Calu3 (cell line): ENCODE measurements at places on chromosomes 11 and 22. TPM values are rescaled to one million over a fixed set of nuclear protein-coding genes. Genes with fewer than 3 reads are reported as not detected.

The PHOX2A gene
- not detected in 2 replicates for total RNA-seq

The H19 gene
- total RNA-seq: 0.38 and 1.9 TPM in 2 replicates

The SYT7 gene
- total RNA-seq: 4.4 and 6.3 TPM in 2 replicates

The WEE1 gene
- 50.7 and 53.6 TPM in 2 replicates for total RNA-seq

The CD6 gene
- 0.26 and 0.34 TPM in 2 replicates for total RNA-seq

DNA sequence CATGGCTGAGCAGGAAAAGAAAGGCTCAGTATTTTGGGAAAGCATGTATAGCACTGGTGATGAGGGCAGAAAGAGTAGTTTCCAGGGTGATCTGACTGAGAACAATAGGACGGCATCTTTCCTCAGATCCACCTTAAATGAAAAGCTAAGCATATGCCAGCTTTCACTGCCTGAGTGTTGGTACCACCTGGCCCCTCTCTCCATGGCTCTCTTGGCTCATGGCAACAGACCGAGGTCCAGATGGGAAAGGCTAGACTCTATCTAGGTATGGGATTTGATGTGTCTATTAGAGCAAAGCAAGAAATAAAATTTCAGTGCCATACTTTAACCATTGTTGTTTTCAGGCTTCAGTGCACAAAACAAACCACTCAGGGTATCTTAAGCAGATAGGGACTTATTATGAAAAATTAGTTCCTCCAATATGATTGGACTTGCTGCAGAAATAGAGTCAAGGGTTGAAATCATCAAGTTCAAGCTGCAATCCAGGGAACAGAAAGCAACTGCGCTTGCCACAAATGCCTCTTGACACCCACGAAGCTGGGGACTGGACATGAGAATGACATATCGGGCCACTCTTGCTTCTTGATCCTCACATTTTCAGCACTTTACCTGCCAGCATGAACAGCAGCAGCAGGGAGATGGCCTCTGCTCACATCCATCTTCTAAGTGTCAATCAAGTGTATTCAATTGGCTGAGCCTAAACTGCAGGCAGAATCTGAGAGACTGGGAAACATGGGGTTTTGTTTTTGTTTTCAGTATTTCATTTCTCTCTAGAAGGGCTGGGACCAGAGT, 64.0 kb upstream of the SNX19 start:
- no peak for DNase-seq

- no peak for DNase-seq
Observed at GRCh38 chr11:64296830-64297698, 3.1 kb upstream of the CATSPERZ start.

- no peak for DNase-seq
Observed at GRCh38 chr22:48276994-48277867, 1514.8 kb downstream of the TBC1D22A start.

DNA sequence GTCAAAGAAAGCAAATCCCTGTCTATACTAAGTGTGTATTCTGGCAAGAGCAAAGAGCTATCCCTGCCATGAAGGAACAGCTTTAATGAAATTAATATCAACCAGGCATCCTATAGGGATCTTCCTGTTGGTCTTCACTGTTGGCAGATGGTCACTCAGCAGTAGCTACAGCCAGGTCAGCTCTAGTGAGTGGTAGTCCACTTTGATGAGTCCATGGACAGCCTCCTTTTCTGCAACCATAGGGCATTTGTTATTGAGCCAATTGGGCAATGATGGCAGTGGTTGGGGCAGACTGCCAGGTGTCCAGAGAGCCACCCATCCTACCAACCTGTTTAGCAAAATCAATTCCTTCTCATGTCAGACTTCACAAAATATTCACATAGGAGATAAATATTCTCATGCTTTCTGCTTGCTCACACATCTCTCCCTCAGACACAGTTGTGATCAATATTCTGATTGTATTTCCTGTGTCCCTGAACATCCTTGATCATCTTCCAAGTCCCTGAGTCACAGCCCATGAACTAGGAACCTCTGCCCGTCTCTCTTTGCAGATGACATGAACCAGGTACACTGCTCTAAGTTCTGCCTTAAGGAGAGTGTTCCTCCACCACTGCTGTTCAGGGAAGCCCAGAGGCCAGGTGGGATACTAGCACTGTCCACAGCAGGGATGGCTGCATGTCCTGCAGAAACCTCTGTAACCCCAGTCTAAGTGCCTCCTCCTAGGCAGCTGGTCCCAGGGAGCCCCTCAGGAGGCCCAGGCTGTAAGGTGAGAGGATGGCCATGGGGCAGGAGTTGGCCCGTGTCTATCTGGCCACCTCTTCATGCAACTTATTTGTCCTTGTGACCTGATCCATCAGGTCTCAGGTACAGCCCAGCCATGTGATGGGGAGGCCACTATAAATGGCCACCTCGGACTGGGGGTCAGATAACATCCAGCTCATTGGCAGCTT, 74.2 kb upstream of the IGLL5 start:
- no peak for DNase-seq

- DNase-seq: peak; percentile 89
Observed at GRCh38 chr11:76577226-76577920, 93.2 kb downstream of the LRRC32 start.

- DNase-seq: no peak
Observed at GRCh38 chr11:64921384-64921783, 3.1 kb upstream of the PPP2R5B start.

GRCh38 chr22:17258015-17258787, 39.0 kb upstream of the ADA2 start:
- peak; percentile 9 for DNase-seq

DNA sequence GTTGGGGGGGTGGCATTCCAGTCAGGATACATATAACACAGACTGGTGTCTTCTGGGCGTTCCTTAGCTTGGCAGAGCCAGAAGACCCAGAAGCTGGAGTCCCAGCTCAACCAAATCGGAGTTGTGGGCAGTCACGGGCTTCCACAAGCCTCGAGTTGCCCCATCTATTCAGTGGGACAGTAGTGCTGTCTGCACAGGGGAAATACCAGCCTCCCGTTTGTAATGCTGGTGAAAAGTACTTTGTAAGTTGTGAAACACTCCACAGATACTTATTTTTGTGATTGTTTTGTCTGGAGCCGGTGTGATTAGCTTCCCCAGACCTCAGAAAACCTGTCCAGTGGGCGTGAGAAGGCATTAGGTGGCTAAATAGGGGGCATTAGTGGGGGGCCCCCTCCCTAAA, 13.6 kb downstream of the DGKZ start:
- no peak for DNase-seq

DNA sequence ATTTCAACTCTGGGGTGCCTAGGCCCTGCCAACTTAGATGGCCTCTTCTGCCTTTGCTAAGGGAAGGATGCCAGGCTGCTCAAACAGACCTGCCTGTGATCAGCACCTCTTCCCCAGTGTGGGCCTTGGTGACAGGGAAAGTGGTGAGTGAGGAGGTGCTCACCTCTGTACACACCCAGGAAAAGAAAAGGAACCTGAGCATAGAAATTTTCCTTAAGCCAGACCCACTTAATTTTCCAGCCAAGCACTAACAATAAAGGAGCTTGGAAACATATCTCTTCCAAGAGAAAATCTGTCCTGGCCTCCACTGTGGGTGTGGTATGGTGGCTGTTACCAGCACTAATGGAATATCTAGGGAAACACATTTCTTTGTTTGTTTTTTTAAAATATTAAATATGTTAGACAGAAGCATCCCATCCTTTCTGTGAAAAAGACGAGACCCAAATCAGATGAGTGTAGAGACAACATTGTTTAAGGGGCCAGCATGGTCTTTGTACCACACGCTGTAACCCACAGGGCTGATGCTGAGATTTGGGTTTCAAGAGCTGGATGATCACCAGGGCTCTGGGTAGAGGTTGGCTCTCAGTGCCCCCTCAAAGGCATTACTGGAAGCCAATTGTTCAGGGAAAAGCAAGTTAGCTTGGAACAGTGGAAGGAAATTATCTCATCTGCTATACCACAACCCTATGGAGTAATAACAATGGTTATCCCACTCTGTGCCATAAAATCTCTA, 472.2 kb downstream of the INSC start:
- no peak for DNase-seq

- no peak for DNase-seq
Observed at GRCh38 chr22:46730568-46731245, 7.3 kb downstream of the CERK start.

DNA sequence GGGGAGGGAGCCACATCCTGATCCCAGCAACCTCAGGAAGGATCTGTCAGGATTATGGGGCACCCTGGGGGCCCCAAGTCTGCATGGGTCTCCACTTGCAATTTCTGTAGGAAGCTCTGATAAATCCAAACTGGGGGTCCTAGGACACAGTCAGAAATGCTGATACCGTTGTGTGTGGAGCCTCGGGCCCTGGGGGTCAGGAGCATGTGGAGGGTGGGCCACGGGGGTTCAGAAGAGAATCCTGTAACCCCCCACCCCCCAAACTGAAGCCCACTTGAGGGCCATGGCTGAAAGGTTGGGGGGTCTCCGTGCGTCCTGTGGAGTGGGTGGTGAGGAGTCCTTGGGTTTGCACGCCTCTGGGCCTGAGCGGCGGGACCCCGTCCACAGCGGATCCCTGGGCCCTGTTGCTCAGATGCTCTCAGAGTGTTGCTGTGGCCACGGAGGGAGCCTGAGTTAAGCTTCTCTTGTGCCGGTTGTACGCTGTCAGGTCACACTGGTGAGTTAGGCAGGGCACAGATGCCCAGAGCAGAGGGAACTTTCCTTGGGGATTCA, 72.2 kb downstream of the LRP5 start:
- no peak for DNase-seq

GRCh38 chr22:36755316-36755715, 20.6 kb downstream of the IFT27 start:
- DNase-seq: no peak

GRCh38 chr22:40364431-40364830, 6.0 kb upstream of the SGSM3 start:
- no peak for DNase-seq

DNA sequence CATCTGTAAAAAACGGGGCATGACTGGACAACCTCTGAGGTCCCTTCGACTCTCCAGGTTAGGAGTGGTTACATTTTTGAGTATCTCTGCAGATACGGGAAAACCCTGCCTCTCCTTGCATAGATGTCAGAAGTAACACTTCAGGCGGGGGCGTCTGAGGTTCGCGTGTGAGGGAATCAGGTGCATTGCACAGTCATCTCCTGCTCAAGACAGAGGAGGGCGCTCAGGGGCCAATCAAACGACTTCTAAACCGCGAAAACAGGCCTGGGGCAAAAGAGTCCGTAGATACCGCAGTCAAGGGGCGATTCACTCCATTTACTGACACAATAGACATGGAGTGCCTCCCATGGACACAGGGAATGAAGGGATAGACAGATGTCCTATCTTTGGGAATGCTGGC, 31.7 kb downstream of the KIRREL3 start:
- DNase-seq: no peak

DNA sequence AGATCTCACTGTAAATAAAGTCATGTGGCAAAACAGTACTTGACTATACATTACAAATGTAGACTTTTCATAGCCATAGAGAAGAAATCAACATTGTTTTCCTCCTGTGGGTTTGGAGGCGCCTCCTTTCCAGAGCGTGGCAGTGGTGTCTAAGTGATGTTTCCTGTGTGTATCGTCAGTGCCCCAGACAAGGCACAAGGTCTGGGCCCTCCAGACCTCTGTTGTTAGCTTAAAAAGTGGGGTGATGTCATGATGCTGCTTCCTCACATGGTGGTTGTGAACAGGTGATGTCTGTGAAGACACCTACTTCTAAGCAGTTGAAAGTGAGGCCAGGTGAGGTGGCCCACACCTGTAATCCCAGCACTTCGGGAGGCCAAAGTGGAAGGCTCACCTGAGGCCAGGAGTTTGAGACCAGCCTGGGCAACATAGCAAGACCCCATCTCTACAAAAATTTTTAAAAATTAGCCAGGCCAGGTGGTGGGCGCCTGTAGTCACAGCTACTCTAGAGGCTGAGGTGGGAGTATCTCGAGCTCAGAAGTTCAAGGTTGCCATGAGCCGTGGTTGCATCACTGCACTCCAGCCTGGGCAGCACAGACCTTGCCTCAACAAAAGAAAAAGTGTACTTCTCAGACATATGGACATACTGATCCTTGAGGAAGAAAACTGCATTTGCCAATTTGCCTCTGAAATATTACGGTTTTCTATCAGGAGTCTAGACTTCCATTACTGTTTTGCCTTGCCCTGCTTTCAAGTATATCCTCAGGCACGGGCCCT, 15.7 kb downstream of the NUP50 start:
- DNase-seq: no peak

DNA sequence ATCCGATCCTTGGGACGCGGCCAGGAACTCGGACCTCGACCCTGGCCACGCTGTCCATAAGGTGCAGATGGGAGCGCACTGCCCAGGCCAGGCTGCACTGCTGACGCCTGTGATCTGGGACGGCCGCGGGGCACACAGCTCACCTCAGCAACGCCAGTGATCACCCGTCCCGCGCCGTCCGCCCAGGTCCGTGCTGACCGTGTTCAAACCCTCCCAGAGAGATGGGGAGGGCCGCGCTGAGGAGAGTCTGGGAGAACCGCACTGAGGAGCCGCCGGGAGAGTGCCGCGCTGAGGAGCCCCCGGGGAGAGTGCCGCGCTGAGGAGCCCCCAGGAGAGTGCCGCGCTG, 636 bp downstream of the KCNQ1OT1 start:
- DNase-seq: peak; percentile 12

- no peak for DNase-seq
Observed at GRCh38 chr11:95144313-95145235, 54.9 kb downstream of the ENDOD1 start.

DNA sequence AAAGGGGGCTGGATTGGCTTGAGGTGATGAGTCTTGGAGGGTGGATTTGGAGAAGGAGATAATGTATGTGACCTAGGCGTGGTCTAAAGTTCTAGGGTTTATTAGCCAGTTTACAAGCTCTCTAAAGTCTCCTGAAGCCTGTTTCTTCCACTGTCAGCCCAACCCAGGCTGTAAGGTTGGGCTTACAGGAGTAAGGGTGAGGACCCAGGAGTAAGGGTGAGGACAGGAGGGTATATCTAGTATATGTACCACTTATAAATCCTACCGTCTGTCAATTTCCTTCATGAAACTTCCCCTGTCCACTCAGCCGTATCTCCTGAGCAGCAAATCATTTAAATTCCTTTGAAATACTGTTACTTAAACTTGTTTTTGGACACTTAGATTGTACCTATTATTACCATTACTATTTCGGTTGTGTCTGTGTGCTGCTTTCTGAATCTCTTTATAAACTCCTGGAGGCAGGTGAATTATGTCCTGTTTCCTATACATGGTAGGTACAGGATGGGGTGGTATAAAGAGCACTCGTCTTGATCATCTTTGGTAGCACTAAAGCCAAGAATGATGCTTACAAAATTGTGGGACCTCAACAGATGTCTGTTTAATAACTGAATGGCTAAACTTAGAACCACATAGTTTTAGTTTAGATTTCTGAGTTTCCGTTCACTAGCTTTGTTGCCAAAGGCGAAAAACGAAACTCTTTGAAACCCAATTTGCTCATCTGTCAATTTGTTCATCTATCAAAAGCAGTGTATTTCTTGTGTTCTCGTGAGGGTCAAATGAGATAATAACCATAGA, 192.0 kb downstream of the GRIK4 start:
- DNase-seq: no peak

- DNase-seq: no peak
Observed at GRCh38 chr11:82907371-82907770, 5.8 kb downstream of the DDIAS start.
